ENCODE measurements at places on chromosomes 2 and 18.
A peak's percentile ranks its signal among the peaks of the same experiment; 100 is the strongest.

GRCh38 chr2:182698671-182699070 lies 17.4 kb upstream of the DNAJC10 start:
- DNase-seq, result no peak

GRCh38 chr2:69781321-69782248 lies 39.7 kb downstream of the ANXA4 start:
- DNase-seq, result no peak

GRCh38 chr2:75799859-75800258 lies 89.1 kb upstream of the GCFC2 start:
- DNase-seq, result no peak

GRCh38 chr2:100588071-100588786 lies 25.4 kb downstream of the PDCL3 start:
- DNase-seq, result no peak

- DNase-seq, result no peak
Measured at GRCh38 chr18:77052983-77053309, 79.6 kb downstream of the MBP start.

DNA sequence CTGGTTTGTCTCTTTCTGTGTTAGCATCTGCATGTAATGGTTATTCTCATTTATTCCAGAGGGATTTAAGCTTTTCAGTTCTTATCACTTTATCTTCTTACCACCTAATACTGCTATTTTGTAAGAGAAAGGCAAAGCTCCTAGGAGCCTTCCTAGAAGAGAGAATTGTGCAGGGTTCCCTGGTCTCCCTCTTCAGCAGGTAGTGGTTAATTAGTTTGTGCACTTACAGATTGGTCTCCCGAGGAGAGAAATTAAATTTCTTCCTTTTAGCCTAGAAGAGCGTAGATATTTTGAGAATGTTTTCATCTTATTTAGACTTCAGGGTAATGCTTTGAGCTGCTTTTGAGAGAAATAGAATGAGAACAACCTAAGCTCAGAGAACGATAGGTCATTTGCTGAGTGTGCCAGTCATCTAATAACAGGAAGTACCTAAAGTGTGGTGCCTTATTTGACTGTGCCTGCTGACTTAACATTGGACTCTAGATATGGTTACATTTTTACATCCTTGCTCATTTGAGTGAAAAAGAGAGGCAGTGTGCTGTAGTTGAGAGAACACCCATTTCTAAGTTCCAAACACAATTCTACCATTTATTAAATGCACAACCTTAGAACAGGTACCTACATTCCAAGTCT lies 651.4 kb downstream of the STK39 start:
- DNase-seq, result no peak

GRCh38 chr18:8084160-8084559 lies 517.0 kb downstream of the PTPRM start:
- DNase-seq, result no peak

DNA sequence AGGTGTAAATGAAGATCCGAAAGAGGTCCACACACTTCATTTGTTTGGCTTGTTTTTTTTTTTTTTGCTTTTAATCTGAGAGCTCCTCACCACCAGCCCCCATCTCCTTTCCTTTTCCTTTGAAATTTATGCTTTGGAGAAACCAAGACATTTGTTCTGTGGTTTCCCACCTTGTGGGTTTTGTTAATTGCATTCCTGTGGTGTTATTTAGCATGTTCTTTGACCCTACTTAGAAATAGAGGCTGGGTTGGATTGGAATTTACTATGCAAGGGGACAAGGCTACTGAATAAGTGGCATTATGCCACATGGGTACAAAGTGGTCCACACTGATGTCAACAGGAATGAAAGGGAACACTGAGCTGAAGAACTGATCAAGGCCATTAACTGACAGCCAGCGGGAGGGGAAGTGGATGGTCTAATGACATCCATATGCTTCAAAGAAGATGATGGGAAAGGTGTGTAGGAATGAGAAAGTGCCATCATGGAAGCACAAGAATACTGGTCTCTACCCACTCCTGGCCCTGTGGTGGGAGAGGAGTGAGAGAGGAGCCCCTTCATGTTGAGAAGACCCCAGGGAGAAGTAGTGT lies 8.9 kb downstream of the CCL20 start:
- no peak for DNase-seq

GRCh38 chr2:12167525-12168317 lies 421.3 kb downstream of the LPIN1 start:
- no peak for DNase-seq

GRCh38 chr2:157559061-157559460 lies 69.6 kb downstream of the ACVR1C start:
- DNase-seq, result no peak

- DNase-seq, result no peak
Measured at GRCh38 chr2:52343706-52344266, 1311.9 kb upstream of the NRXN1 start.

GRCh38 chr2:96463119-96463518 lies 42.0 kb downstream of the NEURL3 start:
- no peak for DNase-seq

DNA sequence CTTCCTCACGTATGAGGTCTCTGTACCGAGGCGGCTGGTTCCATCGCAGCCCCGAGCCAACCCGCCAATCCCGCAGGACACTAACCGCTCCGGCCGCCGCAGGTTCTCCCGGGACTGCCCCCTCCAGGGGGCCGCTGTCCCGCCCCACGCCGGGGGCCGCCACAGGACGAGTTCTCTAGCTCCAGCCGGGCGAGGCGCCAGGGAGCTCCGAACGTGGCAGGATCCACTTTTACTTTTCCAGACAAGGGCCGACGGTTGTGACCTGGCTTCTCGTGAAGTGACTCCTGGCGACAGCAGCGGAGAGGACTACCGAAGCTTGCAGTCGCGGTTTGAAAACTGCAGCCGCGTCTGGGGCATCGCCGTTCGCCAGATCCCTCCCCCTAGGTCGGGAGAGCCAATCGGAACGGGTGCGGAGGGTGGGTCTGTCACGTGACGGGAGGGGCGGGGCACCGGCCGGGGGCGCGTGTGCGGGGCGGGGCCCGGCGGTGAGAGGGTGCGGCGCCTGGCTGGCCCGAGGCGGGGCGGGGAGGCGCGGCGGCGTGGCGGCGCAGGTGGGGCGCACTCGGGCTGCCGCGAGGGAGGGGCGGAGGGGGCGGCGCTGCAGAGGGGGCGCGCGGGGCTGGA lies at the start of gene STK17B:
STK17B (minus strand) TSS at position 331 of the 624 bp plus-strand sequence. CDS start 8,195 bp downstream, outside the sequence.
- peak; percentile 98 for DNase-seq
